ENCODE measurements at places on chromosomes 6 and 20.

DNA sequence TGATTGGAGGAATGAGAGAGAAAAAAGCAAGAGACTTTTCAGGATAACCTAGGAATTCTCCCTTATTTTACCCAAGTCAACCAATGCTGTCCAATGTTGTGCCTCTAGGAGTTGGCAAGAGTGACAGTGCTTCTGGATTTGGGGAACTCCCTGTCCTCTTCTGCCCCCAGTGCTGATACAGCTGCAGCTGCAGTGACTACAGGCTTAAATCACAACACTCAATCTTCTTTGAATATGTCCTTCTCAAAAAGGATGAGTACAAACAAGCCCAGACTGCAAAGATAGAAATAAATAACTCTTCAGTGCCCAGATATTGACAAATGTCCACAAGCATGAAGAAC lies 141.0 kb upstream of the COL21A1 start:
- no peak for DNase-seq

- no peak for DNase-seq
These were observed 243.8 kb upstream of the IRAK1BP1 start for GRCh38 chr6:78623554-78623953.

- no peak for DNase-seq
These were observed 105.8 kb downstream of the RNF144B start for GRCh38 chr6:18492972-18493371.

- no peak for DNase-seq
These were observed 44.6 kb downstream of the NKX2-4 start for GRCh38 chr20:21352703-21353102.

DNA sequence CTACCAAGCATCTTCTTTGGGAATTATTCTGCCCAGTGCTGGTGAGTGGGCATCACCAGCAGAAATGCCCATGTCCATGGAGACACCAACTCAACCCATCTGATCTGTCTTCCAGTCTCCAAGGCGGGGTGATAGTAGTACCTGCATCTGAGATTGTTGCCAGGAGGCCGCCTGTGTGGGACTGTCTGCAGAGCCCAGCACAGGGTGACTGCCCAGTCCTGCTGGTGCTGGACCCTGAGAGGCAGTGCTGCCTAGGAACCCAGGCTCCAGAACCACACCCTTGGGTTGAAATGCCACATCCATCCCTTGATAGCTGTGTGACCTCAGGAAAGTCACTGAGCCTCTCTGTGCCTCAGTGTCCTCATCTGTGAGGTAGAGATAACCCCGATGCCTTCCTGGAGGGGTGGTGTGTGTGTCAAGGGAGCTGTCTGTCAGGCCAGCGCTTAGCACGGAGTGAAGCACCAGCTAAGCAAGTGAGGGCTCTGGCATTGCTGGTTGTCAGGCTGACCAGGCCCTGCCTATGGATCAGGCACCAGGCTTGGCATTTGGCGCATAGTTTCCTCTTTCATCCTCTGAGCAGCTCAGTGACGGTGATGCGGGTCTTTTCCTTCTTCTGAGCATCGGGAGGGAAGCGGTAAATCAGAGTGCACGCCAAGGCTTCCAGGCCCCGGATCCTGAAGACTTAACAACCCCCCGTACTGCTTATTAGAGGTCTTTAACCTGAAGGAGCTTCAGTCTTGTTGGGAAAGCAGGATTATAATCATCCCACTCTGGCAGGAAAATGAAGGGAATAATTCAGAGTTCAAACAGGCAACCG lies 268.2 kb downstream of the CDH4 start:
- no peak for DNase-seq

DNA sequence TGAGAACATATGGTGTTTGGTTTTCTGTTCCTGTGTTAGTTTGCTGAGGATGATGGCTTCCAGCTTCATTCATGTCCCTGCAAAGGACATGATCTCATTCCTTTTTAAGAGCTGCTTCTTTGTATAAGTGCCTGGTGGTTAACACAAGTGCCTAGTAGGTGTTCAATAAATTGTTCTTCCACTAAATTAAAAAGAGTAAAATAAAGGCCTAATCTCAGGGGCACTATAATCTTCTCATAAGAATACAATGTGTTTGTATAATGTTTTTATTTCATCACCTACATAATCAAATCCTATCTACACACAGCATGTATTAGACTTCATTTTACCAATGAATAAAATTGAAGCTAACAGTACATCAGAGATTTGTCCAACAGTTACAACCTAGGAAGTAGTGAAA lies 252.7 kb downstream of the KHDC1L start:
- DNase-seq, result no peak

GRCh38 chr20:2405693-2406065 lies 25.0 kb downstream of the TGM6 start:
- DNase-seq, result no peak

DNA sequence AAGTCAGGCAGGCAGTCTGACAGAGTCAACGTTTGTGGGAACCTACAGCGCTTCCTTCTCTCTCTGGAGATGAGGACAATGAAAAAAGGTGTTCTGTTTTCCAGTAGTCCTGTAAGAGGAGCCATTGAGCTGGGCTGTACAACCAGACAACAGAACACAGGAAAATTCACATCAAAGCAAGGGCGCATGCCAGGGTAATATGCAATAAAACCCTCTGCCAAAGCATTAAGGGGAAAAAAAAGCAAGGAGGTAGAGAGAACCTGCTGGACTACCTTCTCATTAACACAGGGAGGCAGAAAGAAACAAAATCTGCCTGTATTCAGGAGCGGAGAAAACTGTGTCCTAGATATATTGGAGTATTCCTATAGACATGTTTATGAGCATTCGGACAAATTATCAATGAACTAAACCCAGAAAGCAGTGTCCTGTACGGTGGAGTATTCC lies 1.3 kb downstream of the RNF24 start:
- peak; percentile 55 for DNase-seq

DNA sequence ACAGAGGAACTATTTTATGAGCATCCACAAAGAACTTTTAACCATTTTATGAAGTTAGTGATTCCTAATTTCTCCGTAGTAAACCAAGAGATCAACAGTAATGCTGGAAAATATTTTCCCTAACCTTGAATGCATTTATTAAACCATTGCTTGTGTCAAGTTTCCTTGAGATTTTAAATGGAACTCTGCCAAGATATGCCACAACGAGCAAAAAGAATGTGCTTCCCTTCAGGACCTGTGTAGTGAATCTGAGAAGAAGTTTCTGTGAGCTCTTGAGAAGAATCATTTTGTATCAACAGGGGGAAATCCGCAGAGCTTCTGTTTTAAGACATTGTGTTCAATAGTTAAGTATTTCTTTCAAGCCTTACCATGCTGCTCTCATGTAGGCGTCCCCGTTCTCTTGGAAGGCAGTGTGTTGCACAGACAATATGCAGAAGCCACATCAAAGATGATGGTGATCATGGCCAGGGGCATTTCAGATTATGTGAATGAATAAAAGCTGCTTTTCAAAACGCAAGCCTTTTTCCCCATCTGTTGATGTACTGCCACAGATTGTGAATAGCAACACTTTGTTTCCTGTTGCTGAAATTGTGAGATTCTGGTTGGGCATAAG lies 439.8 kb downstream of the BMP2 start:
- DNase-seq, result no peak

GRCh38 chr6:43762966-43763695 lies 6.9 kb upstream of the VEGFA start:
- DNase-seq, result no peak

DNA sequence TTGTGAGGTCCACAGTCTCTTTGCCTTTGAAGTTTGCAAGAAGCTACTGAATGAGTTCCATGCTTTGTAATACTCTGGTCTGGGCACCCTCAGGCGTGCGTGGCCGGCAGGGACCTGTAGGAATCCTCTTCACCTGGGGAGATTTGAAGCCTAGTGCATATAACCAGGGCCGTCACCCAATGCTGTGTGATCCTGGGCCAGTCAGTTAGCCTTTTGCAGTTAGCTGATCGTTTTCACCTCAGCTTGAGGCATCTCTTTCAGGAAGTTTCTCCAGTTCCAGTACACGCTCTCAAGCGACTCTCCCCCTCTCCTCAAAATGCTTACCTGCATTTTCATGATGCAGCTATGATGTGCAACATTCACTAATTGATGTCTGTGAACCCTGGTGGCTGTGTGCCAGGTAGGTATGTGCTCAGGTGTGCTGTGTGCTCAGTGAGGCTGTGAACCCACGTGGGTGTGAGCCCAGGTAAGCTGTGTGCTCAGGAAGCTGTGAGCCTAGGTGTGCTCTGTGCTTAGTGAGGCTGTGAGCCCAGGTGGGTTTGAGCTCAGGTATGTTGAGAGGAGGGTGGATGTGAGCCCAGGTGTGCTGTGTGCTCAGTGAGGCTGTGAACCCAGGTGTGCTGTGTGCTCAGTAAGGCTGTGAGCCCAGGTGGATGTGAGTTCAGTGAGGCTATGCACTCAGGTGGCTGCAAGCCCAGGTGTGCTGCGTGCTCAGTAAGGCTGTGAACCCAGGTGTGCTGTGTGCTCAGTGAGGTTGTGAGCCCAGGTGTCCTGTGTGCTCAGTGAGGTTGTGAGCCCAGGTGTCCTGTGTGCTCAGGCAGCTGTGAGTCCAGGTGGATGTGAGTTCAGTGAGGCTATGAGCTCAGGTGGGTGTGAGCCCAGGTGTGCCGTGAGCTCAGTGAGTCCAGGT lies 120.4 kb downstream of the PHACTR3 start:
- DNase-seq, result no peak

DNA sequence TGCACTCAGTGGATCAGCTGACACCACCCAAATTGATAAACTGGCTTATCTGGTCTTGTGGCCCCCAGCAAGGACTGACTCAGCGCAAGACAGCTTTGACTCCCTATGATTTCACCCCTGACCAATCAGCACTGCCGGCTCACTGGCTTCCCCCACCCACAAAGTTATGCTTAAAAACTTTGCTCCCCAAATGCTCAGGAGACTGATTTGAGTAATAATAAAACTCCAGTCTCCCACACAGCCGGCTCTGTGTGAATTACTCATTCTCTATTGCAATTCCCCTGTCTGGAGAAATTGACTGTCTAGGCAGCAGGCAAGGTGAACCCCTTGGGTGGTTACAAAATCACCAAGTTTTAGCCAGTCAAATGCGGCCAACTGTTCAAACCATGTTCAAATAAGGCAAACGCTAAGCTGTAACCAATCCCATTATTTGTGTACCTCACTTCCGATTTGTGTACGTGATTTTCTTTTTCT lies 32.5 kb downstream of the SLC22A2 start:
- peak; percentile 39 for DNase-seq

DNA sequence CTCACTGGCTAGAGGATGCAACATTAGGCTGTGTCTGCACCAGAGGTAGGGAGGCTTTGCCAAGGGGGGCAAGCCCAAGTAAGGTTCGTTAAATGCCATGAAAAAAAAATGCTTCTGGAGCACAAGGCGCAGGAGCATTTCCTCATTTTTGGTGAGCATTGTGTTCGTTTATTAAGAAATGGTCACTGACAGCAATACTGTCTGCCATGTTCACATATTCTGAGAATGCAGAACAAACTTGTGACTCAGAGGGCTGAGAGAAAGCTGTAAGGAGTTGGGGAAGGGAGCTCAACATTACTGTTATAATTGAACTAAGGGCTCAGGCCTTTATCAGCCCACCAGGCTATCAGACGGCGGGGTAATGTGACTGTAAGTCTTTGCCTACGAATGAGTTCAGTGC lies 465.4 kb upstream of the BTBD3 start:
- DNase-seq, result no peak

DNA sequence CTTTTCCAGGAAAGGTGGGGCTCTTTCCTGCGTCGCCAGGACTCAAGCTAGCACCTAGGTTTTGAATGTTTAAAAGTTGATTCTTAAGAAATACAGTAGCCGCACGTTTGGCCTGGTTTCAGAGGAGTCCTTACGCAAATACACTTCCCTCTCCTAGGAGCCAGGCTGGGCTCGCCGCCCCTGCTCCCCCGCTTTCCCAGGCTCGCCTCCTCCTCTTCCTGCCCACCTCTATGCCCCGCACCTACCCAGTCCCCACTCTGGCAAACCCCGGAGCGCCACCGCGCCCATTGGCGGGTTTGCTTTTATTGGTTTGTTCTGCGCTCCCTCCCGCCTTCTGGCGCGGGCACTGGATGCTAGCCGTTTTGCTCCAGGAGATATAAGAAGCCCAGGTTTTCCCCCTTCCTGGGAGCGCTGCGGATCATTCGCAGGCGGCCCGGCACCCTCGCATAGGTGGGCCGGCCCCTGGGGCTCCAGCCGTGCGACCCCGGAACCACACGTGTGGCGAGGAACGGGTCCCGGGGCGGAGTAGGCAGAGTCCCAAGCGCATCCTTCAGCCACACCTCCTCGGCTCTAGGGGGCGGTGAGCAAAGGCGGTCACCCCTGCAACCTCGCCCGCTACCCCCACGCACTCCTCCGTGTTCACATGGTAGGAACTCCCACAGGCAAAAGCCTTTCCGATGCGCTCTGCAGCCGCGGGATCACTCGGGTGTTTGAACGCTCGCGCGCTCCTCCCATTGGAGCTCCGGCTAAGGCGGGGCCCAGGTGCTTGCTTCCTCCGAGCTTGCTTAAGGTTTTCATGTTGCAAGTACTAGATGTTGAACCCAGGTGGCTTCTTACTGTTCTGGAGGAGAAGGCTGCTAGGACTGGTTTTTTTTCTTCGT lies 119.0 kb downstream of the RTN4IP1 start:
- peak; percentile 92 for DNase-seq

DNA sequence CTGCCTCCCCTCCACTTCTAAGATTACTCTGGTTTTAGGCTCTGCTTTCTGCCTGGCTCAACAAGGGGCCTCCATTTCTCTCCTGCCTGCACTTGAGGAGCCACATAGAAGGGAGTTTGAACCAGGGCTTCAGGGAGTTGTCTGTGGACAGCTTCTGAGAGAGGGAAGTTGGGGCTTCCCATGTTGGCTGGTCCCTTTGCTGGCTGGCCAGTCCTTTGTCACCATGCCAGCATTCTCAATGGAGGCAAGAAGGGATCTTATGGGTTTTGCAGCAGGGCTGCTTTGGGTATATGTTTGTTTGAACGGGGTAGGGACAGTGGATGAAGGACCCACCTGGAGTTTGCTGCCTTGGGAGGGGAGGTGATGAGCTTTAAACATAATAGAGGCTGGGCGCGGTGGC lies 124.9 kb downstream of the CARMIL1 start:
- no peak for DNase-seq

GRCh38 chr6:17039266-17039665 lies 62.6 kb upstream of the STMND1 start:
- no peak for DNase-seq

DNA sequence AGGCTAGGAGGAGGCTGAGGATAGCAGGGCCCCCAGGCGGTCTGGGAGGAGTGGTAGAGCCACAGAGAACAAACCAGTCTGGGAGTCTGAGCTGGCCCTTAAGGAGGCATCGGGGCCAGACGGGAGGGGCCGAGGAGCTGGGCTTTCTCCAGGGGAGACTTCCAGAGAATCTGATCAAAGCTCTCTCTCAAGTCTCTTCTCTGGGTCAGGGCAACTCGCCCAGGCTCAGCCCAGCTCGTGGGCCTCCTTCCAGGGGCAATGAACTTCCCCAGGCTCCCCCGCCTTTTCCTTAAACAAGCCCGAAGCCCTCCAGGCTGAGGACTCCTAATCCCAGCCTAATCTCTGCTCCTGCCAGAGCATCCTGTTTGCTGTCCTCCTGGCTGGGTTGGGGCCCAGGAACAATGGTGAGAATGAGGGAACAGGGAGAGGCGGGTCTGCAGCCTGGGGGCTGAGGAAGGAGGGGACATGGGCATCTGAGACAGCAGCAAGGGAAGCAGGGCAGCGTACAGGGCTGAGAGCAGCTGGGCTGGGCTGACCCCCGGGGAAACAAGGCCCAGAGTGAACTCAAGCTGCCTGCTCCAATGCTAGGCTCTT lies 173.6 kb downstream of the ANKRD60 start:
- DNase-seq, result no peak

GRCh38 chr6:139586273-139586672 lies 211.8 kb upstream of the CITED2 start:
- DNase-seq, result no peak

Data from activated CD4-positive, alpha-beta T cell treated with anti-CD3 and anti-CD28 coated beads, Interleukin-2, Interleukin-6, amounts not matched to agents 100 ng/mL and 50 ng/mL, durations not matched to agents 16 hours and 8 hours (primary cell).